ENCODE measurements at places on chromosomes 2 and 18.
A peak's percentile ranks its signal among the peaks of the same experiment; 100 is the strongest.

DNA sequence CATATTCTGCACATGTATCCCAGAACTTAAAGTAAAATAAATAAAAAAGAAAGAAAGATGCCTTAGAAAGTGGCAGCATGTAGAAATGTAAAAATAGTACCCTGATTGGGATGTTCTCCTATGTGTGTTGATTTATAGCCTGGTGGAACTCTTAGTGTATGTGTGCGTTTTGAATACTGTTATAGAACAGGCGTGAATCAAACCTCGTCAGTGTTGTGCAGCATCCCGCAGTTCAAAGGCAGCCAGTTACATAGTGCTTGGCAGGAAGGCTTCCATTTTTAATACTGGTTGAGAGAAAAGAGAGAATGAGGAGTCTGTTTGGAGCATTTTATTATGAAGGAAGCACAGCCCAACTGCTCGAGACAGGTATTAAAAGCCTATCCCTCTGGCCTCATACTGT lies 49.4 kb downstream of the TANC1 start:
- DNase-seq: no peak

GRCh38 chr2:199602271-199602895 lies 144.6 kb upstream of the SATB2 start:
- DNase-seq: no peak

DNA sequence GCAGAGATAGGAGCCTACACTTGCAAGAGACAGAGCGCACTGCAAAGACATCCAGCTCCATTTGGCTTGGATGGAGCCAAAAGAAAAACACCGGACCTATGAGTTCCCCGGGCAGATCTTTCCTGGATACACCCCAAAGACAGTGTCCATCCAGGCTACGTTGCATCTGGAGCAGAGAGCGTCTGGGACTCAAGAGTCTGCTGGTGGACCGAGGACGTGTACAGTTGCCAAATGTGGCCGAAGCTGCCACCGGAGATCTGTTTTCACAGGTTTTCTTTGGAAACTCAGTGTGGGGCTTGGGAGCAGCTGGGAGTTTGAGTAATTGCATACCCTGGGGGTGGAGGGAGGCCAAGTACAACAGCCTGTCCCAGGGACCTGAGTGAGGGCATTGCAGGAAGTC lies 192.3 kb upstream of the OSR1 start:
- DNase-seq: no peak

GRCh38 chr18:44697315-44697714 lies 16.6 kb downstream of the SETBP1 start:
- DNase-seq: no peak

- no peak for DNase-seq
These were observed 78.3 kb downstream of the HDAC4 start for GRCh38 chr2:239322416-239323086.

DNA sequence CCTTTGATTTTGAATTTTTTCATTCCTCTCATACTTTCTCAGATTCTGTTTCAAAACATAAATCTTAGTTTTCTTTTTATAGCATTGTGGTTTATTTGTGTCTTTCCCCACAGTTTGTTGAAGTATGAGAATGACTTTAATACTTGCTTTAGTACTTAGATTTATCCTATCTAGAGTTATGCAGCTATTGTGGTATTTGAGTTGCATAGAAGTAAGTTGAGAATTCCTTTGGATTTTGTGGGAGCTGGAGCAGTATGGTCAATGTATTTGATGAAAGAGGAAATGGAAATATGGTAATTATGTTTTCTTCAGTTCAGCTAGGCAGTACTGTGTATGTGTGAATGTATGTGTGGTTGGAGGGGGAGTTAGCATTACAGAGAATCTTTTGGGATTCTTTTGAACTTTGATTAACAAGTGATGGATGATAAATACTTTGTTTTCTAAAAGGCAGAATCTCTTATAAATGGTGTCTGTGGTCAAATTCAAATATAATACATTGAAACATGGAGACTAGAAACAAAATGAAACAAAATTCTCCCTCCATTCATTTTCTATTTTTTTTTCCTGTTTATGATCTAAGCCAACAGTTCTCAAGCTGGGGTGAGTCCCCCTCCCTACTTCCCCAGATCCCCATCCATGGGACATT lies 3.0 kb downstream of the ACVR2A start:
- no peak for DNase-seq

DNA sequence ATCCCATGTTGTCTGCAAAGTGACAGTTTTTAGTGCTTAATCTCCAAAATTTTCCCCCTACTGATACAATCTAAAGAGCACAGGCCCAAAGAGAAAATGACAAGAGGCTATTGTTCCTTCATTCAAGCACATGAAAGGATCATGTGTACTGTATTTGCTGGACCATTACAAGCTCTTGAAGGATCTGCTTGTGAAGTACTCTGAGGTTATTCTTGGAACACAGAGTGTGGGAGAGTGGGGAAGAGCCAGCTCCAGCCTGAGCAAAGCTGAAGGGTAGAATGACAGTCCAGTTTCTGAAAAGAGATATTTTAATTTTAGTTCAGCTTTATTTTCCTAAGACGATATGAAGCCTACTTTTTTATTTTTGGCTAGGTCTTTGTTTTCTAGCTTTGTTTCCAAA lies 112.2 kb downstream of the GALNT3 start:
- no peak for DNase-seq

- no peak for DNase-seq
These were observed 161.2 kb upstream of the LRP1B start for GRCh38 chr2:142291969-142292368.

DNA sequence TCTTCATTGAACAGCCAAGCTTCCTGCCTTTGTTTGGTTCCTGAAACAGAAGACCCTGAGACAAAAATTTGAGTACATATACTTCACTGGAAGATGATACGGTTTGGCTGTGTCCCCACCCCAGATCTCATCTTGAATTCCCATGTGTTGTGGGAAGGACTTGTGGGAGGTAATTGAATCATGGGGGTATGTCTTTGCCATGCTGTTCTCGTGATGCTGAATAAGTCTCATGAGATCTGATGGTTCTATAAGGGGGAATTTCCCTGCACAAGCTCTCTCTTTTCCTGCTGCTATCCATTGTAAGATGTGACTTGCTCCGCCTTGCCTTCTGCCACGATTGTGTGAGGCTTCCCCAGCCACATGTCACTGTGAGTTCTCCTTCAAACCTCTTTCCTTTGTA lies 76.5 kb downstream of the BABAM2 start:
- DNase-seq: no peak

- no peak for DNase-seq
These were observed 55.1 kb downstream of the CYP27C1 start for GRCh38 chr2:127164761-127165538.

DNA sequence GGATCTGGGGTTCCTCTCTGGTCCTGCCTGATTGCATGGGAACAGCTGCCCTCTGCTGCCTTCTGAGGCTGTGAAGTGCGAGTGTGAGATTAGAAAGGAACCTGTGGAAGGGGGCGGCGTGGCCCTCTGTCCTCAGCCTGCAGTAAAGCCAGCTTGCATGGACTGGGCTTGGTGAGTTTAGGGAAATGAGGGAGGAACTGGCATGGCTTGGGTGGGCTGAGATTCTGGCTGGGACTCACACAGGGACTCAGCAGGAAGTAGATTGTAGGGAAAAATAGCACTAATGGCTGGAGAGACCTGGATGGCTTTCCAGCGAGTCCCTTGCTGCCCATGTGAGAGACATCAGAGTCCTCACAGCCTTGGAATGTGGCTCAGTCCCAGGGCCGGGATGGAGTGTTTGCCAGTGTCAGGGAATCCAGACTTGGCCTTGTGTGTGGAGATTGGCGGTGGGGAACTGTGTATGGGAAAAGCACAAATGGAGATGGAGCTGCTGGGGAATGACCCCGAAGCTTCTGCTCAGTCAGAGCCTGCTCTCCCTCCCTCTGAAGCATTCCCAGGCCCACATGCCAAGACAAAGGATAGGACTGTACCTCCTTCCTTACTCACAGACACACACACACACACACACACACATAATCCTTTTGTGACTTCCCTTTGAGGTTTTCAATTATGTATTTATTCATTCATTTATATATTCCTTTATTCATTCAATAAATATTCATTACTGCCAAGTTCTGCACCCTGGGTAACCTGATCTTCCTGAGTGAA lies 115.4 kb downstream of the ACAA2 start:
- DNase-seq: no peak

GRCh38 chr18:22207021-22207758 lies 37.8 kb downstream of the GATA6 start:
- no peak for DNase-seq

DNA sequence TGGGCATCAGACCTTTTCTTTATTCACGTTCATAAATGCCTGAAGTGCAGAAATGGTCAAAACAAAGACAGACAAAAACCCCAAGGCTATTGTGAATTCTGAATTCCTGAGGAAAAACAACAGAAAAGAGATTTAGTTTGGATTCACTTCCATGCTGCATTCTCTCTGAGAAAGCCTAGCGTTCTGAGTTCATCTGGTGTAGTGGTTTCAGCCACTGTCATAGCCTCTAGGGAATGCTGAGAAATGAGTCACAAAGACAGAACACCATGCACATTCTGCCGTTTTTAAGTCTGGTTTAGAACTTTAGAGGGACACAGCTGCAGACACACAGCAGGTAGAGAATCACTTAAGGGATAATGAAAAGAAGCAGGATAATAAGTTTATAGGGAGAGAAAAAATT lies 93.8 kb downstream of the LRP1B start:
- no peak for DNase-seq

DNA sequence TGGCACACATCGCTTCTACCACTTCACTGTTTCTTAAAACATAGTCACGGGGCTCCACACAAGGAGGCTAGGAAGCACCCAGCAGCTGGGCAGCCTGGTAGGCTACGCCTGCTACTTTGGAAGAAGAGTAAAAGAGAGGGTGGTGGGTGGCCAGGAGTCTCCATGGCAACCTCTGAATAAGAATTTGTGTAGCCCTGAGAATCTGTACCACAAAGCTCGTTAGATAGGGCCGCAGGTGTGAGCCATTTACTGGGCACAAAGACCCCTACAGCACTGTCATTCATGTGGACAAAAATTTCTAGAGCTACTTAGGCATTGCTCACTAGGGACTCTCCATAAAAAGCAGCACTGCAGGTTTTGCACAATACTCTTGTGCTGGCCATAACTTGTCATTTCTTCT lies 166.4 kb upstream of the MSH6 start:
- no peak for DNase-seq

GRCh38 chr2:24247592-24247991 lies 72.7 kb downstream of the FAM228A start:
- DNase-seq: no peak

- DNase-seq: no peak
These were observed 158.0 kb downstream of the ALK start for GRCh38 chr2:29763371-29763770.

DNA sequence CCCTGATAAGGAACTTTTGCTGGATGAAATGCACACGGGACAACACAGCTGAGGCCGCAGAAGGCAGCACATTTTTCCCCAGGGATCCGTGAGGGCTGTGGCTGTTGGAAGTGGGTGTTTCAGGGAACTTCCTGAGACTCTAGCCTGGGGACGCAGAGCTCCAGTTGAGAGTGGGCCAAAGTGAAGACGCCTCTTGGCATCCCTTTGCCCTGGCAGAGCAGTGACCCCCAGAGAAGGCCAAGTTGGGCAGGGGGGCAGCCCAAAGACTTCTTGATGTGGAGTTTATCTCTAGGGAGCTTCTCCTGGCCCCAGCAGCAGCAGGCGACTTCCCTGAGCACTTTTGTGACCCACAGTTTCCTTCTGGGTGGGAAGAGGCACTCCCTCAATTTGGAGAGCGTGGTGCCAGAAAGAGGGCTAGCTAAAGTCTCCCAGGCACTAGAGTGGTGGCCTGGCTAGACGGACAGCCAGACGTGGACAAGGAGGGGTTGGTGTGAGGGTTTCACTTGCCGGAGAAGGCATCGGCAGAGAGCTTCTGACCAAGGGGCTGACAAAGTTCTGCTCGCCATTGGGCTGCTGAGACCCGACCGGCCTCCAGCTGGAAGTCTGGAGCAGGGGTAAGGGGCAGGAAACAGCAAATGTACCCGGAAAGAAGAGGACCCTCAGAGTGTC lies 108.8 kb downstream of the ACKR3 start:
- DNase-seq: no peak

GRCh38 chr2:161570424-161571050 lies 53.7 kb upstream of the SLC4A10 start:
- no peak for DNase-seq

GRCh38 chr2:176149939-176150583 lies 1.3 kb upstream of the HOXD4 start:
- DNase-seq: no peak

- DNase-seq: no peak
These were observed 41.0 kb upstream of the REEP1 start for GRCh38 chr2:86378469-86378868.

- DNase-seq: peak; percentile 12
These were observed 770 bp downstream of the ZNF396 start for GRCh38 chr18:35376393-35376741.

- DNase-seq: no peak
These were observed 585.6 kb downstream of the NUP35 start for GRCh38 chr2:183709829-183710228.

DNA sequence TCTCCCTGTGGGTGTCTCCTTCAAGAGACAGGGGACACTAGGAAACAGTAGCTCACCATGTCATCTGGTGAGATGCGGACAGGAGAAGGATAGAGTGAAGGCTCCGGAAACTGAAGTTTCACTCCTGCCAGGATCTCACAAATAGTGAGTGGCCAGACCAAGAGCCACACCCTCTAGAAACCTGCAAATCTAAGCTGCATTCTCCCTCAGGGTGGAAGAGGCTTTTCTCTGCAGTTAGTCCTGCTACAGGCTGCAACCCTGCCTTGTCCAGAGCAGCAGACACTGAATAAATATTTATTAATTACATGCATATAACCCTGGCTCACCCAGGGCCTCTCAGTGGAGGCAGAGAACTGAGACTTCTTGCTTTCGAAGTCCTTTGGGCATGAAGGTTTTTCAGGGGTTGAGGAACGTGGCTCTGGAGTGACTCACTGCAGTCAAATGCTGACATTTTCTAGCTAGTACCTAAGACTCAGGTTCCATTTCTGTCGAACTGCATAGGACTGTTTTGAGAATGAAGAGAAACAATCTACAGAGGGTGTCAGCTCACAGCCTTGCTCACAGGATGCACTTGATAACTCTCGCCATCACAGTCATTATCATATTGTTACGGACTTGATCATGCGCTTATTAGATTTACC lies 87.3 kb downstream of the ACTR2 start:
- no peak for DNase-seq

DNA sequence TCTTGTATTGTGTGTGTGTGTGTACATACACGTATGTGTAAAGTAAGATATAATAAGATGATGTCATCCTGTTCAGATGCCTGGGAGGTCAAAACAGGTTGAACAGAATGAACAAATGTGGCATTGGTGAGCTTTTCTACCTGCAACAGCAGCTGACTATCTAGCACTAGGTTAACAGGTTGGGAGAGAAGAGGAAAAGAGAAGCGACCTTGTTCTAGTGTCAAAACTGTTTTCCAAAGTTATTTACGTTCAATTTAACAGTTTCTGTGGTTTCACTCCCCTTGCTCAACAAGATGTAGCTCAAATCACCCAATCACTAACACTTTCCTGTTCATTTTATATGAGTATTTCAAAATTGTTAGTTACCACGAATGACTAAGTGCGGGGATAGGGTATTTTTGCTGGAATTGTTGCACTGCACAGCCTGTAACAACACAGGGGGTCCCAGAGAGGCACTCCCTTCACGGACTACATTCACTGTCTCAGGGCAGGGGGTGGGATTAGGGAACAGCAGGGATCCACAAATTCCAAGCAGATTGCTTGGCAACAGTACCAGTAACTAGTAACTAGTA lies 67.5 kb upstream of the DTNB start:
- DNase-seq: no peak

GRCh38 chr18:41917181-41917580 lies 37.9 kb upstream of the PIK3C3 start:
- DNase-seq: no peak

GRCh38 chr2:54724560-54725342 lies 1.3 kb downstream of the EML6 start:
- peak; percentile 30 for DNase-seq
